ENCODE measurements at places on chromosomes 1 and 21. TPM values are rescaled to one million over a fixed set of nuclear protein-coding genes. Genes with fewer than 3 reads are reported as not detected.

- peak; percentile 76 for DNase-seq
- no peak overlapping the region for H3K4me3 ChIP-seq
- peaks cover 13% of the 10 kb centered on the region for H3K4me1 ChIP-seq
Measured at GRCh38 chr21:45257673-45258341, 29.9 kb downstream of the POFUT2 start.

DNA sequence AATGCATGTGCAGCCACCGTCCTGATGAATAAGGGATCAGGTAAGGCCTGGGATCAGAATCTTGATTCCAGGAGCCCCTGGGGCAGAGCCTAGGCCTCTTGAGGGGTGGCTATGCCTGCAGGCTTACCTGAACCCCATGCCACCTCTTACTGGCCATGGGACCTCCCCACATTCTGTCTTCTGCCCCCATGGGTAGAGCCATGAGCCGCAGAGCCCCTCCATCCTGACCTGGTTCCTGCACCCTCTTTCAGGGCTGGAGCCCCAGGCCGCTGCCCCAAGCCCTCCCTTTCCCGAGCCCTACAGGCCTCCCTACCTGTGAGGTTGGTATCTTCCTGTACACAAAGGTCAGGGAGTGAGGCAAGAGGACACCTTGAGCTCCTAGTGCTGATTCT, 120.8 kb downstream of the DMRTB1 start:
- no peak overlapping the region for H3K4me3 ChIP-seq
- H3K27me3 ChIP-seq, result no peaks in the 10 kb centered on the region
- peaks cover 35% of the 10 kb centered on the region for H3K4me1 ChIP-seq
- peaks cover 14% of the 10 kb centered on the region for H3K36me3 ChIP-seq
- H3K27ac ChIP-seq, result no peak overlapping the region
- no peak for DNase-seq

DNA sequence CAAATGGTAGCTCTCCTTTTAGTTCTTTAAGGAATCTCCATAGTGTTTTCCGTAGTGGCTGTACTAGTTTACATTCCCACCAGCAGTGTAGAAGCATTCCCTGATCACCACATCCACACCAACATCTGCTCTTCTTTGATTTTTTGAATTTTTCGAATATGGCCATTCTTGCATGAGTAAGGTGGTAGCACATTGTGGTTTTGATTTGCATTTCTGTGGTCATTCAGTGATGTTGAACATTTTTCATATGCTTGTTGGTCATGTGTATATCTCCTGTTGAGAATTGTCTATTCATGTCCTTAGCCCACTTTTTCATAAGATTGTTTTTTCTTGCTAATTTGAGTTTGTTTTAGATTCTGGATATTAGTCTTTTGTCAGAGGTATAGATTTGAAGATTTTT, 84.6 kb upstream of the B3GALT2 start:
- H3K36me3 ChIP-seq, result peaks cover 51% of the 10 kb centered on the region
- H3K27me3 ChIP-seq, result no peaks in the 10 kb centered on the region
- no peak for DNase-seq
- H3K27ac ChIP-seq, result peak overlapping the region; percentile 25
- no peak overlapping the region for H3K4me3 ChIP-seq

RAP1GAP gene
- 3.8 TPM for total RNA-seq

DNA sequence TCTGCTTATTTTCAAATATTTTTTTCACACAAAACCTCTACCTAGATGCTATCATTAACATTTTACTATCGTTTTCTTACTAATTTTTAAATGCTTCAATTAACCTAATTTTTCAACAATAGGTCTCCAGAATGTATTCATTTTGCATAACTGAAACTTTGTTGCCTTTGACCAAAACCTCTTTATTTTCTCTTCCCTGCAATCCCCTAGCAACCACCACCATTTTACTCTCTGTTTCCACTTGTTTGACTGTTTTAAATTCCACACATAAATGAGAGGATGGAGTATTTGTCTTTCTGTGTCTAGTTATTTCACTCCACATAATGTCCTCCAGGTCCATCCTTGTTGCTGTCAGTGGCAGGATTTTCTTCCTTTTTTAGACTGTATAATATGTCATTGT, 9.5 kb upstream of the F13B start:
- DNase-seq, result no peak
- peaks cover 10% of the 10 kb centered on the region for H3K27me3 ChIP-seq
- H3K36me3 ChIP-seq, result peaks cover 10% of the 10 kb centered on the region
- H3K4me1 ChIP-seq, result no peaks in the 10 kb centered on the region
- no peak overlapping the region for H3K4me3 ChIP-seq

PPM1J gene
- total RNA-seq, result 1.1 TPM

NEGR1 gene
- total RNA-seq, result 5.0 TPM

DNA sequence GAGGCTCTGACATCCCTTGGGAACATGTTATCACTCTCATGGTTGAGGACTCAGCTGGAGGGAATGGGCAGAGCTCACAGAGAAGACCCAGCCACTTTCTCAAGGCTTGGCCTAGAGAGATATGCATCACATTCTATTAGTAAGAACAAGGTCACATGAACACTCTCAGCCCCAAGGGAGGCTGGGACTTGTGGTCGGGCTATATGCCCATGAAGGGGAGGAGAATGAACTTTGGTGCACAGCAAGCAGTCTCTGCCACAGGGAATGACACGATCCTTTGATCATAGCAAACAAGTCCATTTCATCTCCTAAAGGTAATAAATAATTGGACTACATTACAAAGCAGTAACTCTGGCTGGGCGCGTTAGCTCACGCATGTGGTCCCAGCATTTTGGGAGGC, 105.7 kb downstream of the SYF2 start:
- H3K36me3 ChIP-seq, result no peaks in the 10 kb centered on the region
- no peak for DNase-seq
- H3K27ac ChIP-seq, result no peak overlapping the region
- H3K4me1 ChIP-seq, result peaks cover 8% of the 10 kb centered on the region
- H3K4me3 ChIP-seq, result no peak overlapping the region

- H3K36me3 ChIP-seq, result peaks cover 38% of the 10 kb centered on the region
- H3K4me1 ChIP-seq, result peaks cover 10% of the 10 kb centered on the region
- H3K27me3 ChIP-seq, result no peaks in the 10 kb centered on the region
- no peak overlapping the region for H3K27ac ChIP-seq
- DNase-seq, result no peak
Measured at GRCh38 chr1:226882631-226883409, 12.4 kb downstream of the PSEN2 start.

DNA sequence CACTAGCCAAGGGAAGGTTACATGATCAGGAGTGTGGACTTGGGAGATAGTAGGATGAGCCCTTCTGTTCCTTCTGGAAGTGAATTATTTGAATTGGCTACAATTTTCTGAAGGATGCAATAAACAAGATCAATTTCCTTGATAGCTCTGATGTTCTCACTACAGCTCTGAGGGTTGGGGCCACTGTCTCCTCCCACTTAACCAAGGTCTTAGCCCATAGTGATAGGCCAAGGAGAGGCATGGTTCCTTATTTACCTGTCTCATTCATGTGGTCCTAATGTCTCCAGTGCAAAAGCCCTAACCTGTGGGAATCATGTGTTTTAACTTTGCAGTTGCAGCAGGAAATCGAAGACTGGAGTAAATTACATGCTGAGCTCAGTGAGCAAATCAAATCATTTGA, 34.8 kb downstream of the MIA3 start:
- no peaks in the 10 kb centered on the region for H3K27me3 ChIP-seq
- H3K4me3 ChIP-seq, result no peak overlapping the region
- H3K36me3 ChIP-seq, result peaks cover 64% of the 10 kb centered on the region
- H3K27ac ChIP-seq, result no peak overlapping the region
- DNase-seq, result no peak

GRCh38 chr1:26317612-26318337, at the start of gene CD52:
TSS of gene CD52 (plus strand) at chr1:26317958. CDS start at chr1:26318018, 60 bp downstream.
- DNase-seq, result no peak
- peaks cover 14% of the 10 kb centered on the region for H3K27me3 ChIP-seq
- H3K27ac ChIP-seq, result no peak within 1 kb of the TSS
- H3K4me1 ChIP-seq, result peaks cover 6% of the 10 kb centered on the region
- H3K4me3 ChIP-seq, result no peak within 1 kb of the TSS

DNA sequence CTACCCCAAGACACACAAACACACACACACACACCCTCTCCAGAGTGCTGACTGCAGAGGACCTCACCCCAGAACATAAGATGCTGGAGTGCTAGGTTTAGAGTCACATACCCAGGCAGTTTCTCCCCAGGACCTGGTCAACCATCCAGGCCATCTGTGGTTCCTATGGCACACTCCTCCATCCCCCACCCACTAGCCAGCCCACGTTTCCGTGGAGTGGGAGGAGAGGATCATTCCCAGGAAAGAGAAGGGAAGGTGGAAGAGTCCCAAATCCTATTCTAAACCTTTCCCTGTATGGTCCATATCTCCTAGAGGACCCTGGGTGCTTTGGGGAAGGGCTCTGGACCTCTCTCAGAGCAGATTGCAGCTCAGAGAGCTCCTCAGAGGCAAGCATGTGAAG, 1.1 kb downstream of the KCNJ9 start:
- no peak for DNase-seq
- peaks cover 16% of the 10 kb centered on the region for H3K4me1 ChIP-seq
- peaks cover 56% of the 10 kb centered on the region for H3K27me3 ChIP-seq
- H3K27ac ChIP-seq, result no peak overlapping the region
- H3K4me3 ChIP-seq, result no peak overlapping the region
- no peaks in the 10 kb centered on the region for H3K36me3 ChIP-seq

MLLT11 gene
- 22.1 TPM for total RNA-seq

GRCh38 chr1:79006564-79006963, at the start of gene ADGRL4:
TSS of gene ADGRL4 (minus strand) at chr1:79006730. CDS start at chr1:79006654, 76 bp downstream.
- H3K4me1 ChIP-seq, result peaks cover 3% of the 10 kb centered on the region
- peak within 1 kb of the TSS; percentile 59 for H3K27ac ChIP-seq
- DNase-seq, result no peak
- H3K36me3 ChIP-seq, result no peaks in the 10 kb centered on the region
- H3K27me3 ChIP-seq, result no peaks in the 10 kb centered on the region

DNA sequence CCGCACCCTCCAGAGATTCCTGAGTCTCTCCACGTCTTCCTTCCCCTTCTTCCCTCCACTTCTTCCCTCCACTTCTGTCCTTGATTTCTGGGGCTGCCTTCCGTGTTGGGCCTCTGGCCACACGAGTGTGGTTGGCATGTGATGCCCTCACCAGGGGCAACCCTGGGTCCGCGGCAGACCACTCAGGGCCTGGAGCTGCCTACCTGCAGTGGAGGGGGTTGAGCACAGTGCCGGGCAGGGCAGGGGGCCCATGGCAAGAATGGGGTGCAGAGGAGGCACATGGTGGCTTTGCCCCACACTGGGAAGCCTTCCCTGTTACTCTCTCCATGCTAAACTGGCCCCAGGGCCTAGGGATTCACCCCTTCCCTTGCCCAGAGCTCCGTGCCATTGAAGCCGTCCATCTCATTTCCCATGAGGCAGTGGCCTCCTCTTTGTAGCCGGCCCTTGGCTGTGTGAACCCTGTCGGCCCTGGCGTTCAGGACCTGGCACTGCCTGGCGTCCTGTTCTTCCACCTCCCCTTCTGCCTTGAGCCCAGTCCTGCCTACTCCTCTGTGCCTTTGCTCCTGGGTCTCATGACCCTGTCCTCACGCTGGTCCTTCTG, 13.4 kb downstream of the RRP1 start:
- peaks cover 36% of the 10 kb centered on the region for H3K36me3 ChIP-seq
- no peak for DNase-seq
- no peak overlapping the region for H3K27ac ChIP-seq
- H3K4me3 ChIP-seq, result no peak overlapping the region
- no peaks in the 10 kb centered on the region for H3K4me1 ChIP-seq

TBX15 gene
- total RNA-seq, result 3.1 TPM

GRCh38 chr1:33372677-33373076, 51.8 kb upstream of the A3GALT2 start:
- no peak overlapping the region for H3K27ac ChIP-seq
- peaks cover 16% of the 10 kb centered on the region for H3K36me3 ChIP-seq
- H3K27me3 ChIP-seq, result no peaks in the 10 kb centered on the region

GJB3 gene
- total RNA-seq, result not detected

LRRN2 gene
- not detected for total RNA-seq

DNA sequence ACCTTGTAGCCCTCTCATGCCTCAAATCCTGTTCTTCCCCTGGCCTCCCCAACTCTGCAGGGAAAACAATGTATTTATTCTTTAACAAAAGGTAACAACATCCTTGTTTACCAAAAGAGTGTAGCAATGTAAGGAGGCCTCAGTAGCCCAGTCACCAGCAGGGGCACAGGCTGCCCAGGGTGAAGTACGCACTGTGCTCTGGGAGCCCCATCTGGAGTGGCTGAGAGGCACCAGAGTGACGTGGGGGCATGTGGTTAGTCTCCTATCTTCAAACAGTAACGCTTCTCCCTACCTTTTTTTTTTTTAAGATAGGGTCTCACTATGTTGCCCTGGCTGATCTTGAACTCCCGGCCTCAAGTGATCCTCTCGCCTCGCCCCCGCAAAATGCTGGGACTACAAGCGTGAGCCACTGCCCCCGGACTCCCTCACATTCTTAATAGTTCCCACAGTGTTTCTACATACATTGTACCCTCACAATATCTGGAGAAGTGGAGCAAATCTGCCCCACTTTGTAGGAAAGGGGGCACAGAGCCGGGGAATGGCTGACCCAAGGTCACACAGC, 51.3 kb upstream of the ECE1 start:
- H3K4me1 ChIP-seq, result peaks cover 74% of the 10 kb centered on the region
- peak overlapping the region; percentile 86 for H3K4me3 ChIP-seq
- no peaks in the 10 kb centered on the region for H3K27me3 ChIP-seq
- H3K27ac ChIP-seq, result no peak overlapping the region
- H3K36me3 ChIP-seq, result no peaks in the 10 kb centered on the region
- no peak for DNase-seq

FCGR3B gene
- not detected for total RNA-seq

DNA sequence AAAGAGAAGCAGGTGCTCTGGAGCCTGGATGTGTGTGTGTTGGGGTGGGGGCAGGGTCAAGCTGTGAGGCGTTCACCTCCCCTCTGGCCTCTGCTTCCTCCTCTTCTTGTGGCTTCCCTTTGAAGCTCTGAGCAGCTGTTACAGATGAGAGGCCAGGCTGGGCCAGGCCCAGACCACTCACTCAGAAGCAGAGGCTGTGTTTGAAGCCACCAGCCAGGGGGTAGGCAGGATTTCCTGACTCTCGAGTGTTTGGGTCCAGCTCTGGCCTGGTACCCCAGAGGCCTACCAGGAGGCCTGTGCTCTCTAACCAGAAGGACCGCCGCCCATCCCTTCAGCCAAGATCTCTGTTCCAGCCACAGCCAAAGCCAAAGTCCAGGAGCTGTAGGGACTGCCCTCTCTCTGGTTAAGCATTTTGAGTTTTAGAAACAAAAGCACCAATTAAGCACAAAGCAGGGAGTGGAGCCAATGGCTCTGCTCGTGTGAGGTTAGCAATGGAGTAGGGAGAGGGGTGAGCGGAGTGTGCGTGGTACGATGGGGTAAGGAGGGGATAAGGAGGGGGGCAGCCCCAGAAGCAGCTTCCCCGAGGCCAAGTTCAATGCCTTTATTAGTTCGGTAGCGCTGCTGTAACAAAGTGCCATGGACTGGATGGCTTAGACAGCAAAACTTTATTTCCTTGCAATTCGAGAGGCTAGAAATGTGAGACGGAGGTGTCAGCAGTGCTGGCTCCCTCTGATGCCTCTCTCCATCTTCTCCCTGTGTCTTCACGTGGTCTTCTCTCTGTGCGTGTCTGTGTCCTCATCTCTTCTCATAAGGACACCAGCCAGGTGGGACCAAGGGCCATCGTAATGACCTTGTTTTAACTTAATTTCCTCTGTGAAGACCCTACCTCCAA, 20.5 kb downstream of the RCSD1 start:
- peaks cover 3% of the 10 kb centered on the region for H3K4me1 ChIP-seq
- no peak for DNase-seq
- no peak overlapping the region for H3K27ac ChIP-seq
- H3K4me3 ChIP-seq, result no peak overlapping the region
- peaks cover 10% of the 10 kb centered on the region for H3K27me3 ChIP-seq
- H3K36me3 ChIP-seq, result no peaks in the 10 kb centered on the region

Measured in osteocyte (in vitro differentiated cells).